ENCODE measurements at places on chromosomes 3 and 15.

DNA sequence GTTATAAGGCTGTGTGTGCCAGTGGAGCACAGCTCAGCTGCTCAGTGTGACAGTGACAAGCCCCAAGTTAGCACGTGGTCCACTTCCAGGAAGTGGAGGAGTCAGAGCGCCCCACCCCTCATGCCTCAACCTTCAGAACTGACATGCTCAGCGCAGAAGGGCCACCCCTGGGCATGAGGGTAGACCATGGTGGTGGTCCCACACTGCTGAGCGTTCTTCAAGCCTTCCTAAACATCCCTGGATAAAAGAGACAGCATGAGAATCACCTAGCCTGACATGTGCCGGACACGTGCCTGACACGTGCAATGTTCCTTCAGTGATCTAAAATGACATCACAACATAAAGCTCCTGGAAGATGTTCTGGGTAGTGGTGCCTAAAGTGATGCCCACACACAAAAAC is 16.8 kb downstream of the ATP10A start:
- no peak for DNase-seq

- DNase-seq: no peak
Measured at GRCh38 chr3:16534640-16535262, 21.3 kb upstream of the RFTN1 start.

GRCh38 chr15:61049934-61050333 is 179.2 kb downstream of the RORA start:
- DNase-seq: no peak

DNA sequence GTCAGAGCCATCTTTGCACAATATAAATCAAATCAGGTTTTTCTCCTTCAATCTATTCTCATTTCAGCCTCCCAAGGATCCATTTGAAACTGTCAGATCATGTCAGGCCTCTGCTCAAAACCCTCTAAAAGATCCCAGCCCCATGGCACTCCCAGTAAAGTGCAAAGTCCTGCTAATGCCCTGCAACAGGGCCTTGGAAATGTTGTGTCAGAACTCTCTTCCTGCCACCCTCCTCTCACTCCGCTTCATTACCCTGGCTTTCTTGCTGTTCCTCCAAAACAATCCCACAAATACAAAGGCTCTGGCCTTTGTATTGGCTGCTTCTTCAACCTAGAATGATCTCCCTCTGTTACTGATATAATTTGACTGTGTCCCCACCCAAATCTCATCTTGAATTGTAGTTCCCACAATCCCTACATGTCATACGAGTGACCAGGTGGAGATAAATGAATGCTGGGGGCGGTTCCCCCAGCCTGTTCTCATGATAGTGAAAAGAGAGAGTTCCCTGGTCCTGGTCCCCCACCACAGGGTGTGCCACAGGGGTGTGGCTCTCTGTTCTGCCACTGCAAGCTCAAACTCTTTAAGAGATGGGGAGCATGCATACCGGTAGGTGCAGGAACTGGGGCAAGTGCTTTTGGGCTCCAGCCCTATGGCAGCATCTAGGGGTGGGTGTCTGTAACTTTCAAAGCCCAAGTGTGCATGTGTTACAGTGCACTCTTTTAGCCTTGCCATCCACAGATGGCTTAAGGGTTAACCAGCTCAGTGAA is 22.9 kb upstream of the TRA2B start:
- DNase-seq: no peak

DNA sequence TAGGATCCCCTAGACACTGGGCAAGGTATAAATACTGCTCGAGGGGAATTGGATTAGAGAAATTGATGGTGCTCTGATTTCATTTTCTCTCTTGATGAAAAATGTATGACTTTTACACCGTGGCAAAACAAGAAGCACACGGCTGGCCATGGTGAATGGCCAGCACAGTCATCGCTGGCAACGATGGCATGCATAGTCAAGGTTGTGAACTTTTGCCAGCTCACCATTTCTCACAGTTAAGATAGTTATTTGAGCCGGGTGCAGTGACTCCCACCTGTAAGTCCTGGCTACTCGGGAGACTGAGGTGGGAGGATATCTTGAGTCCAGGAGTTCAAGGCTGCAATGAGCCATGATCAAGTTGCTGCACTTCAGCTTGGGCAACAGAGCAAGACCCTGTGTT is 95.4 kb downstream of the HMG20A start:
- DNase-seq: no peak

DNA sequence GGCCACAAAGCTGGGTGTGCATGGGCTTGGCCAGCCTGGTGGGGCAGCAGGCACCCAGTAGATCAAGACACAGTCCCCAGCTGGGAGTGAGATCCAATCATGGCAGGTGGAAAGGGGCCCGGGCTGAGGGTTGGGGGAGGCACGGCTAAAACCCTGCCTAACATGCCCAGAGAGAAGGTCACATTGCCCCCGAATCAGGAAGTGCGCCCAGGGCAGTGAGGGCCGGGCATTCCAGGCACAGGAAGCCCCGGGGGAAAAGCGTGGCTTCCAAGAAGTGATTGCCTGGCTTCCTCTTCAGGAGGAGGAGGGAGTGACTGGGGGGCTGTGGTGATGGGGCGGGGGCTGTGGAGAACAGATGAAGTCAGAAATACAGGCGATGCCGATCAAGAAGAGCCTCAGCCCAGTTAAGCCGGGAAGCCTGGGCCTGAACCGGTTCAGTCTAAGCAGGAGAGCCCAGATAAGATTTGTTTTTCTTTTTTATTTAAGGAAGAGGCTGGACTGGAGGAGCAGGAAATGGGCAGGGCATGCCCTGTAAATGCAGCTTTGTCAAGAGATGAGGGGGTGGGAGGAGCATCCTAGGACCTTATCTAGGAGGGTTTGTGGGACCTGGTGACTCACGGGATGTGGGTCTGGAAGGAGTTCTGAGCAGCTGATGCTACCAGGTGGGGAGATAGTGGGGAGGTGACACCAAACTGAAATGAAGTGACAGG is 83.9 kb downstream of the CHSY1 start:
- peak; percentile 30 for DNase-seq

DNA sequence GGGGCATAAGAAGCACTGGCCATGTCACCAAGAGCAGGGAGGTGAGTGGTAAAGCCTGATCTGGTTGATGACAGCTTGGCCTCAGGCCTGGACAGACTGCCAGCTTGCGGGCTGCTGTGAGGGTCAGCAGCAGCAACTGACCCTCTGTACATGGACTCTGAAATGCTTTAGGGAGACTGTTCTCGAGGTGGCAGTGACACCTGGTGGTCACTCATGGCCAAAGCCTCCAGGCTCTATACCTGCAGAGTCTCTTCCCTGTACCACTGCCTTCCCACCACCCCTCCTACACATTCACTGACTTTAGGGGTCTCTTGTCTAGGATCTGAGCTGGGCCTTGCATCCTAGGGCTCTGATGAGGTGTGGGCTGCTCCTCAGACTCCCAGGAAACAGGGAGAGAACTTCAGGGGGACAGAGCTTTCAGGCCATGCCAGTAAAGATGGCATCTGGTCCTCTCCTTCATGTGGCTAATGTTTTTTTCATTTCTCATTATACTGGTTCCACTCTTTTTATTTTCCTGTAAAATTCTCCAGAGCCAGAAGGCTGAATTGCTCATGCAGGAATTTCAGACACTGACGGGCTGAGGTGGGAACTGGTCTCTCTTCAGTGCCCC is 17.2 kb upstream of the TIMP4 start:
- no peak for DNase-seq

GRCh38 chr3:46135475-46135874 is 72.6 kb downstream of the CCR1 start:
- DNase-seq: no peak

DNA sequence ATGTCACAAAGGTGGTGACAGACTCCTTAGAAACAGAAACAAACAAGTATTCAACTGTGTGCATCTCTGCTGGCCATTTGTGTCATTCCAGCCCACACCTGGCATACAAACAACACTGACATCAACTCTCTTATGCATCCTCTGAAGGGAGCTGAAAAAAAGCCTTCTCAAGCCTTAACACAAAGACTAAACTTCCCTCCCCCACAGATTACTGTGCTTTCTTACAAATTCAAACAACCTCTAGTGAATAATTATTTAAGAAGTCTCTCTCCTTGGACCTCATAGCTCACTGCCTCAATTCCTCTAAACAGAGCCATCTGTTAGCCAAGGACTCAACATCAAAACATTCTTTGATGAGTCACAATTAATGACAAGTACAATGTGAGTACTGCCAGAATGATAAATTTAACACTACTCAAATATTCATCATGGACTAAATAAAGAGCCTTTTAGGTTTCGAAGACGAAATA is 132.1 kb downstream of the WDR76 start:
- DNase-seq: no peak

DNA sequence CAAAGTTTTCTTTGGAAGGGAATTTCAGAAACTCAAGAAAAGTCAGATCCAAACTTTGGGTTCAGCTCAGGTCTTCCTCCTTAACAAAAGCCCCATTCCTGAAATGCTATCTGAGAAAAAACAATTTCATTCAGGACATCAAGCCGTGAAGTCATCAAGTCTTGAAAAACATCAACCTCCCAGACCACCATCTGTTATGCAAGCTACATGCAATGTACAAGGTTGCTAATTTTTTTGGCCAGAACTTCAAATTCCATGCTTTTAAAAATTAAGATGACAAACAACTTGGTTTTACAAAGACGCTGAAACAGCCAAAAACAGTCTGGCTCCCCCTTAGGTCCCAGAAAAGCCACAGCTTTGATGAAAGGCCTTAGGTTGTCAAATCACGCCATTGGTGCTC is 53.9 kb upstream of the WNT5A start:
- no peak for DNase-seq

GRCh38 chr3:25589104-25589782 is 75.5 kb downstream of the TOP2B start:
- DNase-seq: no peak

- DNase-seq: no peak
Measured at GRCh38 chr15:95254263-95254662, 1022.9 kb downstream of the MCTP2 start.

DNA sequence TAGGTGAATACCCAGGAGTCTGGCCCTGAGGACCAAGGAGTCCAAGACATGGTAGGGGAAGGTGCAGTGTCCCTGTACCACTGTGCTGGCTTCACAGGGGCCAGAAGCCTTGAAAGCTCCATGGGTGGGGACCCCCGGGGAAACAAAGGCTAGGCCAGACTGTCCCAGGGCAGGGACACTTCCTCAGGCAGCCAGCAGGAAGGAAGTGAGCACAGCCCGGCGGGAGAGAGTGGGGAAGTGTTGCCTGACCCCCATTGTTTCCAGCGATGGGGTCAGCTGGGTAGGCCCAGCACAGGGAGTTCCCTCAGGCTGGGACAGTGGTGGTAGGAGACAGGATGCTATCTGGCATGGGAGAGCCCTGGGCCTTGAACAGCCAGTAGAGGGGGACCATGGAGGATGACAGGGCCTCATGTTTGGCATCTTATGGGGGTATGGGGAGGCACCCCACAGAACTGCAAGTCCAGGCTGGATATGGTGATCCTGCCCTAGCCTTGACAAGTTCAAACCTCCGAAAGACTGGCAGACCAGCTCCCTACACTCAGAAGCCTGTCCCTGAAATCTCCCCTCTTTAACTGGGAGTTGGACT is 1.2 kb upstream of the HYAL2 start:
- DNase-seq: no peak

DNA sequence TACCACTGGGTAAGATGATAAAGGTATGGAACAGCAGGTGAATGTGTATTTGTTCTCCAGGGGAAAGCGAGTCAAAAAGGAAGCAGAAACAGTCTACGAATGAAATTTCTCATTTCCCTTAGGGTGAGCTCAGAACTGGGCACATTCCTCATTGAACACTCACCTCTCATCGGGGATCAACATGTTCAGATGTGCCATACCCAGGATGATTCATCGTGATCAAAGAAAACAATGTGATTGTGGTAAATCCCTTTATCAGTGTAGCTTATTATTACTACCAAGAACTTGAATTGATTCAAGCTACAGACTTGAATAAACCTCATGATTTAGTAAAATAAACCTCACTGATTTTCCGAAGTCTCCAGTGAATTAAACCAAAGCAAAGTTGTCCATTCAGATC is 72.1 kb downstream of the GJD2 start:
- DNase-seq: no peak

DNA sequence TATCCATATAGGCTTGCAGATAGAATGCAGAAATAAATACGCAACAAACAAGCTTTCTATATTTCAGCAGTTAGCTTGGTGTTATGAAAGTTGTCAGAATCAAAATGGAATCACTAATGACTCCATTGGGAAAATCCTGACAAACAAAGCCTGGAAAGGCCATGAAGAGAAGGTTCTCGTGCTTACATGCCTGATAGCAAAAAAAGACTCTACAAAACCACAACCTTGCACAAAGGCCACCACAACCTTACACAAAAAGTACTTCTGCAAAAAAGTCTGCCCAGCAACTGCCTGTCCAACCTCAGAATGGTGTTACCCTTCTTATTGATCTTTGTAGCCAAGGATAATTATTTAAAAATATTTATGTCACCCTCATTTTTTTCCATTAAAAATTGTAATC is 14.4 kb upstream of the PLSCR1 start:
- no peak for DNase-seq

GRCh38 chr15:48803877-48804276 is 7.0 kb downstream of the CEP152 start:
- no peak for DNase-seq

DNA sequence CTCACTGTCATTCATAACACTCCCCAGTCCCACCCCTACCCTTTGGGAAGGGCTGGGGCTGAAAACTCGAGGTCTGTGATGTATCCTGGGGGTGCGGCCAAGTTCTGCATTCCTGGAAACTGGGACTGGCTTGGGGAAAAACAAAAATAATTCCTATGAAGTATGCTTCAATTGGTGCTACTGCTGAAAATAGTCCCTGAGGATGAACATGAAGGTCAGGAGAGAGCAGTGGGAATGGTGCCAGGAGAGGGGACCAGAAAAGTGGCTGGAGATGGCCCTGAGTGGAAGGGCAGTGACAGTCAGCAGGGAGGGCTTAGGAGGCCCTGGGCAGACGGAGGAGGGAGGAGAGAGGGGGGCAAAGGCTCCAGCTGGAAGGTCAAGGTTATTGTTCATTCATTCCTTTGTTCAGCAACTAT is 4.8 kb upstream of the ISLR start:
- DNase-seq: no peak

- DNase-seq: no peak
Measured at GRCh38 chr3:119400466-119400865, 62.9 kb downstream of the TMEM39A start.

- no peak for DNase-seq
Measured at GRCh38 chr15:65957451-65957850, 88.2 kb downstream of the RAB11A start.

DNA sequence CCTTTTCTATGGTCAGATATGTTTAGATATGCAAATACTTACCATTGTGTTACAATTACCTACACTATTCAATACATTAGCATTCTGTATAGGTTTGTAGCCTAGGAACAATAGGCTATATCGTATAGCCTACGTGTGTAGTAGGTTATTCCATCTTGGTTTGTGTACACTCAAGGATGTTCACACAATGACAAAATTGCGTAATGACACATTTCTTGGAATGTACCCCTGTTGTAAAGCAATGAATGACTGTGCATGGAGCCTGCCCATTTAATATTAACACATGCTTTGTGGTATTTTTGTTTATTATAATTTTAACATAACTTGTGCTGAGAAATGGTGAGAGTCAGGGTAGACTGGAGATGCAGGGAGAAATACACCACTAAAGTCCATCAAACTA is 154.9 kb downstream of the LEKR1 start:
- DNase-seq: no peak

GRCh38 chr15:25532269-25533140 is 93.7 kb upstream of the UBE3A start:
- DNase-seq: no peak

- DNase-seq: no peak
Measured at GRCh38 chr3:177465257-177465642, 268.0 kb upstream of the TBL1XR1 start.

Data from stimulated activated CD8-positive, alpha-beta memory T cell treated with anti-CD3 and anti-CD28 coated beads, Interleukin-7, amount 100 ng/mL, for 1 hour (primary cell).